ENCODE measurements at places on chromosomes 12 and 14.
A peak's percentile ranks its signal among the peaks of the same experiment; 100 is the strongest.

DNA sequence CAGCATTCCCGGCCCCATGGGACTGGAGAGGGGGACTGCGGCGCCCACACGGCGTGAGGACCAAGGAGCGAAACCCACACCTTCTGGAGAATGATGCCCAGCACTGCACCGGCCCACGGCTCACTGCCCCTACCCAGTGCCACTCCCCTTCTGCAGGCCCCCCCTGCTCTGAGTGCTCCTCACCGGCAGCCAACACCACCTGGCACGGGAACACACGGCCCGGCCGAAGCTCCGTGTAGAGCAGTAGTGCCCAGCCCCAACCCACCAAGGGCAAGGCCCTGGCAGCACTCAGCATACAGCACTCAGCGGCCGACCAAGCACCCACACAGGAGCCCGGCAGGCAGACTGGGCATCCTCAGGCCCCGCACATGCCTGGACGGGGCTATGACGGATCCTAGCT, 13.4 kb downstream of the BTBD6 start:
- DNase-seq, result no peak

DNA sequence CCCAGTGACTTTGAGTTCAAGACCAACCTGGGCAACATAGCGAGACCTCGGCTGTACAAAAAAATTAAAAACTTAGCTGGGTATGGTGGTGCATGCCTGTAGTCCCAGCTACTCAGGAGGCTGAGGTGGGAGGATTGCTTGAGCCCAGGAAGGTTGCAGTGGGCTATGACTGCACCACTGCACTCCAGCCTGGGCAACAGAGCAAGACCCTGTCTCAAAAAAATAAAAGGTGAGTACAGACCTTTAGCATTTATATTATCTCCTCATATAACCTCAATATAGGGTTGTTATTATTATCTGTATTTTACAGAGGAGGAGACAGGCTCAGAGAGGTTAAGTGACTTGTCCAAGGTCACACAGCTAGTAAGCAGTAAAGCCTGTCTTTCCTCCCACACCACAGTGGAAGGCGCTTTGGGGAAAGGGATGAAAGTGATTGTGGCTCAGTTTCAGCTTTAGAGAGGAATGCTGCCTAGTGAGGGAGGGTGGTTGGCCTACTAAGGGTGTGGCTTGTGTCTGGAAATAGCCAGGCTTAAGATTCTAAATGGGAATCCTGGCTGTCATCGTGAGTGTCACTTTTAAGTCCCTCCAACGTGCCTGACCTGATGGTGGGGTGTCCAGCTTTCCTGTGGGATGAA, 7.2 kb downstream of the TPCN1 start:
- no peak for DNase-seq

GRCh38 chr14:58671436-58671835, 33.7 kb downstream of the DACT1 start:
- no peak for DNase-seq

- DNase-seq, result no peak
Observed at GRCh38 chr12:28171356-28172060, 18.7 kb upstream of the CCDC91 start.

DNA sequence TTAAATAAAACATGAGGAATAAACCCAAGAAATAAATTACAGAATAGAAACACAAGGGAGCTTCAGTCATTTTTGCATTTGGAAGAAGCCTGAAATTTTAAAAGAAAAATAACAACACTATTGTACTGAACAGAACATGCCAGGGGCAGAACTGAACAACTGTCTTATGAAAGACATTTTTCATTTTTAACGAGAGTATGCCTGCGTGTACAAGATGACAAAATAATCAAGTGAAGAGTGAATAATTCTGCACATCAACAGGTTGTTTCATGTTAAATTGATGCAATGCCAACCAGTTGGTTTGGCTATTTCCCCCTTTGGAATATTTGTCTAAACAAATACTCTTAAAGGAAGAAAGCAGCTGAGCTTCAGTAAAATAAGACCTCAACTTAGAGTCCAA, 103.3 kb upstream of the BTG1 start:
- DNase-seq, result no peak

DNA sequence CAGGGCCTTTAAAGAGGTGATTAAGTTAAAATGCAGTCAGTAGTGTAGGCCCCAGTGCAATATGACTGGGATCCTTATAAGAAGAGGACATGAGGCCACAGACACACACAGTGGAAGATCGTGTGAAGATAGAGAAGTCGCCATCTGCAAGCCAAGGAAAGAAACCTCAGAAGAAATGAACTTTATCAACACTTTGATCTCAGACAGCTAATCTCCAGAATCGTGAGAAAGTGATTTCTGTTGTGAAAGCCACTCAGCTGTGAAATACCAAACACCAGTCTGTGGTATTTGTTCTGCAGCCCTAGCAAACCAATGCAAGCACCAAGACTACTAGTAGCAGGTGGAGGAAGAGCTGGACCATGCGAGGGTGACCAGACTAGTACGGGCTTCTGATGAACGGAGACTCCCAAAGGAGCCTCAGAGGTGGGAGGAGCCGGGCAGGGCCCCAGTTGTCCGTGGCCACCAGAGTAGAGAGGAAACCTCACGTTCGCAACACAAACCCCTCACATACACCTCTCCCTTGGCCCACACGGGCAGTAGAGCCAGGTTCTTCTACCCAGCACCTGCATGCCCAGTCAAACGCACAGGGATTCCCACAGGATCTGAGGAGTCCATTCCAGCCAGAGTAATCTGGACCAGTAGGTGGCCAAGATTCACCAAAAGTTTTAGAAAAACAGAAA, 243.0 kb downstream of the TTC8 start:
- DNase-seq, result no peak

DNA sequence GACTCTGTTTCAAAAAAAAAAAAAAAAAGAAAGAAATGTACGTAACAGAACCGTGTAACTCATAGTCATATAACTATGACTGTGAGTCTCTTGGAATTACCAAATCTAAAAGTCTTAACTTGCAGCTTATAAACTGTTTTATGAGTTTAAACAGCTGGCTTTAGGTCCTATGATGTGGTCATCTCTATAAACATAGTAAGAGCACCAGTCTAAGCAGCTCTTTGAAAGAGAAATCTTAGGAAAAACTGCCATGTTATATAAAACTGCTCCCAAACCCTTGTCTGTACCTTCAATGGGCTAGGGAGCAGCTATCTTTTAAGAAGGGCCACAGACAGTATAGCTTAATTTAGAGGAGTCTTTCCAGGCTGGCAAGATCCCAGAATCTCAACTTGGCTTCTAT, 115.5 kb upstream of the AEBP2 start:
- no peak for DNase-seq

DNA sequence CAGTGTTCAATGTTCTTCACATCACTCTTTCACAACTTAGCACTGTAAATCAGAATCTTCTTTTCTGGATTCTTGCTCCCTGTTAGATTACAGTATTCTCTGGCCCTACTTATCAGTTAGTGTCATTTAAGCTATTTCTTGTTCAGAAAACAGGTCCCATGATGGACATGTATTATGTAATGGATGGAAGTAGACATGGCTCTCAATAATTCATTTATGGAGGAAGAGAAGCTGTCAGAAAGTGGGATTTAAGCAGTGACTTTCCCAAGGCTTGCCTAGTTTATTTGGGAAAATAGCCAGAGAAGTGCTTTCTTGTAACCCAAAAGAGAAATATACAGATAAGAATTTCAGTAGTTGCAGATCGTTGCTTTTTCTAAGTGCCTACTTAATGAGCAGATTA, 1.6 kb downstream of the ERC1 start:
- no peak for DNase-seq

GRCh38 chr14:26444822-26445221, 153.0 kb downstream of the NOVA1 start:
- DNase-seq, result peak; percentile 11

- DNase-seq, result no peak
Observed at GRCh38 chr12:27766587-27766986, 13.4 kb upstream of the KLHL42 start.

DNA sequence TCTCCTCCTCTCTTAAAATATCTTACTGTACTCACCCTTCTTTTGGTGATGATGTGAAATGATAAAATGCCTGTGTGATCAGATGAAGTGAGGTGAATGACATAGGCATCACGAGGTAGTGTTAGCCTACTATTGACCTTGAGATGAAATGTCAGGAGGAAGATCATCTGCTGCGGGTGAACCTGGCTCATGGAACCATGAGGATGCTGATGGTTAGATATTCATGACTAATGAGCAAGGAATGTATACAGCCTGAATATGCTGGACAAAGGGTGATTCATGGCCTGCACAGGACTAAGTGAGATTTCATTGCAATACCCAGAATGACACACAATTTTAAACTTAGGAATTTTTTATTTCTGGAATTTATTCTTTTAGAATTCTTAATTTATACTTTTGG, 89.6 kb downstream of the DAAM1 start:
- no peak for DNase-seq

DNA sequence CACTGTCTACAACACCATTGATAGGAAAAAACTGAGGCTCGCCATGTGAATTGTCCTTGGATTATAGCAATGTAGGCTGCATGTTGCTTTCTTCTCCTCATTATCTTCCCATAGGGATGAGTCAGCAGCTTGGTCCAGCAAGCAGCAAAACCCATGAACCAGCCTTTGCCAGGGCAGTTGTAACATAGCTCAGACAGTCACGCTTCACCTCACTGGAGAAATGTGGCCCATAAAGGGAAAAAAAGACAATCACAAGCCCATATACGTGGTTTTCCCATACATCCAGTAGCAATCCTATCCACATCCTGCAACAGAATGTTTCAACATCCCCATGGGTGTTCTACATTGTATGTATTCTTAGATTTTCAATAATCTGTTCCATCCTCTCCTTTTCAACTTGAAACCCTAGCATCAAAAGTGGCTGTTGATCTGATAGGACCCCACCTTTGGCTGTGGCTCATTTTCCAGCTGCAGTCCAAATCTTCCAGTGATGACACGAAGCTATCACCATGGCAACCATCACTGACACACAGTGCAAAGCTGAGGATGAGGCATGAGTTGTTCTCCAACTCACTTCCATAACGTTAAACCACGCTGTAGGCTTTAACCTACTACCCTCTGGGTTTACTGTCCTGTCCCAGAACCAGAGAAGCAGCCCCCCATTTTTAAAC, 34.0 kb downstream of the GRIN2B start:
- no peak for DNase-seq

DNA sequence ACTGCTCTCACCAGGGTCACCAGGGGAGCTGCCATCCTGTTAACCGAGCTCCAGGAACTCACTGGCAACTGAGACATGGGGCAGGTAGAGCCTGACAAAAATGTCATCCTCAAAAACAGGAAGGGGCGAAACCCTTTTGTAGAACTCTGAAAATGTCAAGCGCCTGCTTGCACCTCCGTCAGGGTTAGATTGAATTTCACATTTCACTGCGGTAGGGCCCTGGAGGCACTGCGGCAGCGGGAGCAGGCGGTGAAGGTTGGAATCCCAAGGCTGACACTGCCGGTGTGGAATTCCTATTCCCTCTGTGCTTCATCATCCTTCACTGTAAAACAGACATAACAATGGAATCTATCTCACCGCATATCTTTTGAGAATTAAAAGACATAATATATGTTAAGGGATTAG, 142.8 kb upstream of the TMCC3 start:
- no peak for DNase-seq

DNA sequence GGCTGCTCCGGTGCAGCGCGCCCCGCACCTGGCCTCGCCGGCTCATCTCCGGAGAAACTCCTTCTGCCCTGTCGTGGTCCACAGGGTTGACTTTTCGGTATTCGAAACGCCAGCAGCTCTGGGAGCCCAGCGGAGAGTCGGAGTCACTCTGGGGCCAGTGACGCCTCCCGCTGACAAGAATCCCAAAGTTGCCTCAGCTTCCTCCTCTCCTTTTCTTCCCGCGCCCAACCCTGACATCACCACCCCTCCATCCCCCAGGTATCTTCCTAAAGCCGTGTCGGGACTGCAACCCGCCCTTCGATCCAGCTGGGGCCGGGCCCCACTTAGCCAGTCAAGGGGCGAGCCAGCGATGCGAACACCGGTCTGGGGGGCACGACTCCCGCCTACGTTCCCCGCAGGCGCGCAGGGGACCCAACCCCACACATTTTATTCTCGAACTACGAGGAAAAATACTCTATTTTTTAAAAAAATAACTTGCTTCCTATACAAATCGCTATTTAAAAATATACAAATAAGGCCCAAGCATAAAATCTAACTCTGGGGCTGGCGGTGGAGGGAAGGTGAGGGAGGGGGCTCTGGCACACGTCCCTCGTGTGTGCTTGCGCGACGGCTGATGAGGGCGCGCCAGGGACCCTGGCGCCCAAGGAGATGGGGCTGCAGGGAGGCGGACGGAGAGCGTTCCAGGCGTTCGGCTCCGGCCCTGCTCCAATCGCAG, 2.1 kb downstream of the NKX2-8 start:
- no peak for DNase-seq

GRCh38 chr14:47040550-47040949, 389.0 kb upstream of the RPL10L start:
- no peak for DNase-seq

DNA sequence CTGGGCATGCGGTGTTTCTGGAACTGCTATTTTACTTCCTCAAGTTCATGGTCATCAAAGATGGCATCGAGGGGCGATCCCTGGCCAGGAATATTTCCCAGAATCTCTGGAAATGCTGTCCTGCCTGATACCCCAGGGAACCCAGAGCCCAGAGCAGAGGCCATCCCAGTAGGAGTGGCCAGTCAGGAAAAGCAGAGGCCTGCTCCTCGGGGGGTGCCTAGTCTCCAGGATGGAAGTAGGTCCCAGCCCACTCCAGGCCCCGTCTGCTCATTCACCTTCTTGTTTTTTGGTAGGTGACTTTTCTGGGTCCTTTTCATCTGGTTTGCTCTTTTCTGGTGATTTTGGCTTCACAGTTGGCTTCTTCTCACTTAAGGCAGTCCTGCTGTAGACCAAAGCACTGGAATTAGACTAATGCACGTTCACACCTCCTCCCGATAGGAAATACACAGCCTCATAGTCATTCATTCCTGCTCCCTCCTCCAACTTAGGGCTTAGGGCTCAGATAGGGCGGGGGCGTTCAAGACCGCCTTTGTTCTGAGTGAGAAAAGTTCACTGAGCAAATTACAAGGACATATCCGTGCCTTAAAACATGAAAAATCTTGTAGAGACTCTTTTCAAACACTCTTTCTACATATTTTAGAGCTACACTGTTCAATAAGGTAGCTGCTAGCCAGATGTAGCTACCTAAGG, 51.1 kb downstream of the TRAFD1 start:
- DNase-seq, result no peak

DNA sequence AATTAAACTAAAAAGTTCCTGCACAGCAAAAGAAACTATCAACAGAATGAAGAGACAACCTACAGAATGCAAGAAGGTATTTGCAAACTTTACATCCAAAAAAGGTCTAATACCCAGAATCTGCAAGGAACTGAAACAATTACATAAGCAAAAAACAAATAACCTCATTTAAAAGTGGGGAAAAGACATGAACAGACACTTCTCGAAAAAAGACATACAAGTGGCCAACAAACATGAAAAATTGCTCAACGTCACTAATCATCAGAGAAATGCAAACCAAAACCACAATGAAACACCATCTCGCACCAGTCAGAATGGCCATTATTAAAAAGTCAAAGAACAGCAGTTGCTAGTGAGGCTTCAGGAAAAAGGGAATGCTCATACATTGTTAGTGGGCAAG, 15.2 kb downstream of the PDE6H start:
- DNase-seq, result peak; percentile 47

GRCh38 chr14:32635061-32635719, 303.5 kb upstream of the NPAS3 start:
- DNase-seq, result no peak

Data from RPMI8226 (cell line).